Glutamatergic neuron (in vitro differentiated cells): ENCODE measurements at places on chromosomes 3 and 15.

DNA sequence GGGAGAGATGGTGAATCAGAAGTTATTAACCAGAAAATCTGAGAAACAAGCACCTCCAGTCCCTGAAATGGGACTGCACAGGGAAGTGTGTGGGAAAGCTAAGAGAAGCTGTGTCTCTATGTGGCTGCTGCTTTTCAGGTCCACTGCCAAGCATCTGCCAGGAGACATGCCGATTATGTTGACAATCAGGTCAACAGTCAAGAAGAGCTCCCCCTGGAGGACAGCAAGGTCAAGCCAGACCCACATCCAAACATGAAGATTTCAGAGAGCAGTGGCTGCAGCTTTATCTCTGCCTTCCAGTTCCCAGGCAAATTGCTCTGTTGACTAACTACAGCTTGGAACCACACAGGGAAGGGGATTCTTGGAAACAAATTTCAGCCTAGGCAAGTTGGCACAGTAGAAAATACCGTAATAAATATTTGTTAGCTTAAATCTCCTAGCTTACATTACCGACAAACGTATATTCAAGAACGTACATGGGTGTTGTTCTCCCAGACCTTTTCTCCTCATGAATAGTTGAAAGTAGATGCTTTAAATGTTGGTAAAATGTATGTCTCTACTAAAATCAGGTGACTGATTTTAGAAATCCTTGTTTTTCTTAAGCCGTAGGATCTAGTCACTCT, 394.5 kb upstream of the RARB start:
- peak; percentile 69 for DNase-seq

DNA sequence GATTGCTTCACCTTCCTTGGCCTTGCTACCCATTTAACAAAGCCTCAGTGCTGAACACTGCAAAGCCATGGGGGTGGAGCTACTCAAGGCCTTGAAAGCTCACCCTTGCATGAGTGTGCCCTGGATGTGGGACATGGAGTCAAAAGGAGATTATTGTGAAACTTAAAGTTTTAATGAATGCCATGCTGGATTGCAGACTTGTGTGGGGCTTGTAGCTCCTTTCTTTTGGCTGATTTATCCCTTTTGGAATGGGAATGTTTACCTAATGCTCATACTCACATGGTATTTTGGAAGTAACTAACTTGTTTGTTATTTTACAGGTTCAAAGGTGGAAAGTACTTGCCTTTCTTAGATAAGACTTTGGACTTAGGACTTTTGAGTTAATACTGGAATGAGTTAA, 538.5 kb upstream of the NECTIN3 start:
- no peak for DNase-seq

DNA sequence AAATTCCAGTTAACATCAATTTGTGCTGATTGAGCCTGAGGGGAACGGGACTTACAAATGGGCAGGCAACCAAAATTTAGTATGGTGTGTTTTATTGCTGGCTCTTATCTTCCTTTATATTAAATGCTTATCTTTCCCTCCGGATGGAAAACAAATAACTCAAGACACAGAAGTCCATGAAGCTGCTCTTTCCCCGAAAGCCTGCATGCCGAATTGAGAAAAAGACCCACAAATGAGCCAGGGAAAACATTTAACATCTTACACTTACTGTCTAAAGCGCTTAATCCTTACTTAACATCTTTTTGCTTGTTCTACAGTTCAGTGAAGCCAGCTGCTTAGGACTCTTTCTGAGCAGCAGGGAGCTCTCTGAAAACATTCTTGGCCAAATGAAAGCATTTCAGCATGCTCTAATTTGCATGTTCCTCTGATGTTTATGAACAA, 49.5 kb downstream of the HEG1 start:
- no peak for DNase-seq

DNA sequence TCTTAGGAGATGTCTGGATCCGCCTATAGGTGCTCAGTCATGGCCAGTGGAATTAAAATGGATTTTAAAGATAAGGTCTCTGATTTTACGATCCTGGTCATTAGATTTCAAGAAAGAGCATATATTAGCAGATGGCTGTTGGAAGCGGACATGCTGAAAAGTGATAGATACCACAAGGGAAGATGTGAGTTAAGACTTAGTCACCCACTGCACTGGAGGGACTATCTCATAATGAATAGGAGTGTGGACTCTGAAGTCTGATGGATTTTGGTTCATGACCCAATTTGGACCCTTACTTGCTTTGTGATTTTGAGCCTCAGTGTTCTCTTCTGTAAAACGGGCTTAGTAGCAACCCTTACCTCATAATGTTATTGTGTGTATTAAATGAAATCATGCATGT, 214.7 kb downstream of the CHST2 start:
- no peak for DNase-seq

DNA sequence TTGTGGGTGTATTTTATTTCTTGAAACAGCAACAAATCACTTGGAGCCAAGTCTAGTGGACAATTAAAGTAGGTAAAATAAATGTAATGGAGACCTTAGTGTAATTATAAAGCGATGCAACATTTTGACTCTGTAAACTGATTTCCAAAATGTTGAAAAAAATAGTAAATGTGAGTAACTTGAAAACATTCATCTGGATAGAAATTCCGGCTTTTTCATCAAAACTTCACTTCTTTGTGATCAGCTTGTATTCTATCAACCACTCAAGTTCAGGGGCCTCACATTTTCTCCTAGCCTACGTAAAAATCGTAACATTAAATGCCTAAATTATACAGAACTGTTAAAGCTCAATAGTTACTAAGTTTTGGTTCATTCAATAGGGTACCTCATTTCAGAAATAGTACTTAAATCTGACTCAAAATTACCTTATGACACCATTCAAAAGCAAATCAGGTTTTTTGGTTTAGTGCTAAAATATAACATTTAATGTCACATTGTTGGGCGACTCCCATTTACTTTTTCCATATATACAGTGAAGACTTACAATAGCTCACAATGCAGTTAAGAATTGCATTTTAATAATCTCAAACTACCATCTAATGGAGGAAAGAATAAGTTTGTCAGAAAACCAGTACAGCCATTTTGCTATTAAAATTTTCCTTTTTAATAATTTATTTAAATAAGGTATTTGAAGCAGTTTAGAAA, 12.7 kb downstream of the CCNL1 start:
- DNase-seq: no peak

- no peak for DNase-seq
These were observed 719.4 kb upstream of the CFAP20DC start for GRCh38 chr3:59769127-59769750.
